ENCODE measurements at places on chromosomes 12 and 14.

DNA sequence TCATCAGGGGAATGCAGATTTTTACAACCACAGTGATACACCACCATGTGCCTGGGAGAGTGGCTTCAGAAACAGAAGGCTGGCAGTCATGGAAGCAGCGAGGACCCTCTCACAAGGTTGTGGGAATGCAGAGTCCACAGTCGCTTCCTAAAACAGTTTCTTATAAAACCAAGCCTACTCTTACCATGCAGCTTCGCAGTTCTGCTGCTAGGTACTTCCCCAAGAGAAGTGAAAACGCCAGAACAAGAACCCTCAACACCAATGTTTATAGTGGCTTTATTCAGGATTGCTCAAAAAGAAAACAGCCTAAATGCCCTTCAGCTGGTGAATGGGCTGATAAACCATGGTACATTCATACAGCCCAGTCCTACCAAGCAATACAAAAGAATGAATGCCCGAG is 87.2 kb downstream of the DDX51 start:
- no peak for DNase-seq

DNA sequence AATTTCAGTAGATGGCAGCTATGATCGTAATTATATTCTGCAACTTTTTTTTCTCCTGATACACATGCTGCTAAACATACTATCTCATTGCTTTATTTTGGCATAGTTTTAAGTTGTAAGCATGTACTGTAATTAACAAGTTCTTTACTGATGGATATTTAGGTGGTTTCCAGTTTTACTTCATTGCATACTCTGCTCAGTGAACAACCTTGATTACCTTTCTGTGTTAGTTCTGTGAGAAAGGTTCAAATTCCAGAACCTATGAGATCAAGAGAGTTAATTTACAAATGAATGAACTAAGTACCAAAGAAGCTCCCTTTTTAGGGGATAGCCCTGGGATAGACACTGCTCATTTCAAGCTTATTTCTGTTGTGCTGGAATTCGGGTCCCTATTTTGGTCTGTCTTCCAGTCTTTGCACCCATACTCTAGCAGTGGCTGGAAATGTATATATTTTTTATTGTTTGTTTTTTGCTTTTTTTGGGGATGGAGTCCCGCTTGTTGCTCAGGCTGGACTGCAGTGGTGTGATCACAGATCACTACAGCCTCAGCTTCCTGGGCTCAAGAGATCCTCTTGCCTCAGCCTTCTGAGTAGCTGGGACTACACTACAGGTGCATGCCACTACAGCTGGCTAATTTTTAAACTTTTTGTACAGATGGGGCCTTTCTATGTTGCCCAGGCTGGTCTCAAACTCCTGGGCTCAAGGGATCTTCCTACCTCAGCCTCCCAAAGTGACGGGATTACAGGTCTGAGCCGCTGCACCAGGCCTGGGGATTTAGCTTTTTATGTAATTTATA is 10.6 kb downstream of the PAPOLA start:
- DNase-seq = no peak

- no peak for DNase-seq
Measured at GRCh38 chr12:1469070-1469469, 125.3 kb downstream of the FBXL14 start.

DNA sequence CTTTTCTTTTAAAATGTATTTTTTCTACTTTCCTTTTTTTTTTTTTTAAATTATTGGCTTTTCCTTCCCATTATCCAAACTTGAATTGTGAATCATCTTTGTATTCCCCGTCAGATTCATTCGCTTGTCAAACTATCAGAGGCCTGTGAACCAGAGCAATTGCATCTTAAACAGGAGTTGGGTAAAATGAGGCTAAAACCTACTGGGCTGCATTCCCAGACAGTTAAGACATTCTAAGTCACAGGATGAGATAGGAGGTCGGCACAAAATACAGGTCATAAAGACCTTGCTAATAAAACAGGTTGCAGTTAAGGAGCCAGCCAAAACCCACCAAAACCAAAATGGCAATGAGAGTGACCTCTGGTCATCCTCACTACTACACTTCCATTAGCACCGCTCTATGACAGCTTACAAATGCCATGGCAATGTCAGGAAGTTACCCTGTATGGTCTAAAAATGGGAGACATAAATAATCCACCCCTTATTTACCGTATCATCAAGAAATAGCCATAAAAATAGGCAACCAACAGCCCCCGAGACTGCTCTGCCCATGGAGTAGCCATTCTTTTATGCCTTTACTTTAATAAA is 19.9 kb downstream of the FUT8 start:
- DNase-seq = no peak

DNA sequence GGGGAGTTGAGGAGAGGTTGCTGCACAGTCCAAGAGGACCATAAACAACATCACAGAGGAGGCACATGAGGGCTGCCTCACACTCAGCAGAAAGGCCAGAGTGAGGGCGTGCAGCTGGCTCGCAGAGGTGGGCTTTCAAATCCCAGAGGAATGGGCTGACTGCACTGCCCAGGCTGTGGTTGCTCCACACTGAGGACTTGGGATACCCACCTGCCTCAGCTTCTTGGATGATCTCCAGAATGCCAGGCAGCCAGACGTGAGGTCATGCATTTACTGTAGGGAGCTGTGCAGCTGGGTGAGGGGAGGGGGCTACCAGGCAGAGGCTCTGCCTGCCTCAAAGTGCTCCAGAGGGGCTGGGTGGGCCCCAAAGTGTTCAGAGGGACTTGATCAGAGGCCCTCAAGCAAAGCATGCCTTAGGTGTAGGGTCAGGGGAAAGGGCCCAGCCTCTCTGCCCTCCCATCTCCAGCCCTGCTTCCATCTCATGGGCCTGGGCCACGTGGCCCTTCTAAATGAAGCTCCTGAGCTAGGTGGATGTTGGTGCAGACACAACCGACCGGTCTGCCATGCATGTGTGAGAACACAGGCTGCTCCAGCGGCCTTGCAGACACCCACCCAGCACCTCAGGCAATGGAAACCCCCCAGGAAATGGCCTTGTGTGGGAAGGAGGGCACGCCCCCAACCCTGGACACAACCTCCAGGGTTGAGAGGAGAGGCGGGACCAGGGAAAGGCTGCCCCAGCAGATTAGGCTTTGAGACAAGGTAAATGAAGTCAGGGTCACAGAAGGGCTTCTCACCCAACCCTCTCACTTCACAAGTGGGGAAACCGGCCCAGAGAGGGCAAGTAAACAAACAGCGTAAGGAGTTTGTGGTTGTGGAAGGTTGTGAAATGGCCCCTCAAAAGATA is 90.8 kb downstream of the NTF3 start:
- DNase-seq = no peak

DNA sequence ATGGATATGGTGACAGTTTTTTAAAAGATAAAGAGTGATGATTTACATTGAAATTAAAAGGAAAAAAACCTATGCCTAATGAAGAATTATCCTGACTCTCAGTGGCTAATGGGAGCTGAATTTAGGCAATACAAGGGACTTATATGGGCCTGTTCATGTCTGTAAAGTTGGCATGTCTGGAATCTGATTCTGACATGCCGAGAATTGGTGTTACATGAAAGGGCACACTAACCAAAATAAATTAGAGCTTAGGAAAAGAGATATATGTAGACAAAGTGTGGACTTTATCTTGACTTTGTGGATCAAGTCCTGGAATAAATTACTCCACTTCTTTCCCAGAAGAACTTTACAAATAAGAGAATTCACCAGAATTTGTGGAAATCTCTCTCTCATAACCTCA is 1.1 kb downstream of the TDG start:
- no peak for DNase-seq

DNA sequence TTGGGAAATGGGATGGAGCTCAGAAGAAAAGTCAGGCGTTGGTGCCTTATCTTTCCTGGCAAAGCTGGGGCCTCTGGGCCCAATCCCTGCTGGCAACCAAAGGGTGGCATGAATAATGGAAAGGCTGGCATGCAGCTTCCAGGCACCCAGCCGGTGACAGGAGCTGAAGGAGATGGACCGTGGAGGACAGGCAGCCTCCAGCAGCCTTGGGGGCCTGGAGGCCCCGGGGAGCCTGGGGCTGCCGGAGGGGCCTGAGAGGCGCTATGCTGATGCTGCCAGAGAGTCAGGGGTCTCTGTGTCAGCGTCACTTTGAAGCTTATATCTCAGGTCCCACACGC is 38.2 kb upstream of the EML1 start:
- DNase-seq = no peak

DNA sequence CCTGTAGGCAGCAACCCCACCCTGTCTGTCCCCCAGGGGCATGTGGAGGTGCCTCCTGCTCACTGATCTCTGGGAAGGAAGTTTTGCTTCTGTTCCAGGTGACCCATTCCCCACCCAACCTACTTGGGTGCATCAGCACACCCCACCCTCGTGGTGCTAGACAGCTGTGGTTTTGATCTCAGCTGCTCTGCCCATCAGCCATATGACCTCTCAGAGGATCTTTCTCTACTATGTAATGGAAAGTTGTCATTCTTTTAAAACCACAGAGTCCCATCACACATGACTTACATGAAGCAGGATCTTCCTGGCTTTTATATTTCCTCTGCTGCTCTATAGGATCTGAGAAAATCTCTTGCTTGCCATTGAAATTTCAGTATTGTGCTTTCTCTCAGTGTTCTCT is 13.5 kb upstream of the KRT82 start:
- no peak for DNase-seq

GRCh38 chr12:104707794-104708558 is 250.1 kb downstream of the SLC41A2 start:
- no peak for DNase-seq

DNA sequence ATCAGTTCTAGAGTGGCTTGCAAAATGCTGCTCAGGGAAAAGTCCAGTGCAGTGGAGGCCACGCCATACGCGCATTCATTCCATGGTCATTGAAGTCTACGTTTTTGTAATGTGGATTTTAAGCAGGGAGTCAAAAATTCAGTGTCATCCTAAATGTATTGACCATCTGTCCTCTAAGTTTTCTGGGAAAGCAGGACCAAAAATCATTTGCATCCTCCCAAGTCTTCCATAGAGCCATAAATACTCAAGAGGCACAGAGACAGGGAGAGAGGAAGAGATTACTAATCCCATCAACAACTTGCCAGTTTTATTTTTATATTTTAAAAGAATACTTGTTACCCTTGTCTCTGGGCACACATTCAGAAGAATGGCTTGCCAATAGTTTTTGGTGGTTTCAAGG is 36.9 kb downstream of the RHOJ start:
- no peak for DNase-seq

- DNase-seq = no peak
Measured at GRCh38 chr14:79732911-79733655, 478.2 kb downstream of the DIO2 start.

- no peak for DNase-seq
Measured at GRCh38 chr12:43797561-43798217, 8.4 kb downstream of the TWF1 start.
